ENCODE measurements at places on chromosomes 1 and 21.

- no peak for DNase-seq
These were observed 39.0 kb upstream of the GRIK3 start for GRCh38 chr1:37073152-37073853.

DNA sequence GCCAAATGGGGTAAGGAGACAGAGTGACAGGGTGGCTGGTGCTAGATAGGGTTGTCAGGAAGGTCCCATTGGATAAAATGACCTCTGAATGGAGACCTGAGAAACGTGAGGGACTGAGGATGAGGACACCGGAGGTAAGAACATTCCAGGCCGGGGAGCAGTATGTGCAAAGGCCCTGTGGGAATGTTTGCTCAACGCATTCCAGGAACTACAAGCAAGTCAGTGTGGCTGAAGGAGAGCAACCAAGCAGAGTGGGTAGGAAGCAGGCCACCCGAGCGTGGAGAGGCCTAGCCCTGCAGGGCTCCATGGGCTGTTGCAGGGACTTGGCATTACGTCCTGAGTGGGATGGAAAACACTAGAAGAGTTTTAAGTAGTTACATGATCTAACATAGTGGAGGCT is 185.6 kb downstream of the ZBTB18 start:
- no peak for DNase-seq

DNA sequence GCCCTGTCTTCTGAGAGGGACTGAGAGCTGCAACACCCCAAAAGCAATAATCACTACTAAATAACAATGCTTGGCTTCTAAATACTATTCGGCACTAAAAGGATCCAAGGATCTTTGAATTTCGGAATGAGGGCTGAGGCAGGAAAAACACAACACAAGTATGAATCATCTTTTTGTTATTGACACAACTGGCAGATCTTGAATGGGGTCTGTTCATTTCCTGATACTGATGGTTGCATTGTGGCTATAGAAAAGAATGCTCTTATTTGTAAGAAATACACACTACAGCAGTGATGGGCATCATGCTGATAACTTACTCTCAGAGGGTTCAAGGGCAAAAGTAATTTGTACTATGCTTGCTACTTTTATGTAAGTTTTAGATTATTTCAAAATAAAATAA is 149.2 kb upstream of the PLD5 start:
- no peak for DNase-seq

DNA sequence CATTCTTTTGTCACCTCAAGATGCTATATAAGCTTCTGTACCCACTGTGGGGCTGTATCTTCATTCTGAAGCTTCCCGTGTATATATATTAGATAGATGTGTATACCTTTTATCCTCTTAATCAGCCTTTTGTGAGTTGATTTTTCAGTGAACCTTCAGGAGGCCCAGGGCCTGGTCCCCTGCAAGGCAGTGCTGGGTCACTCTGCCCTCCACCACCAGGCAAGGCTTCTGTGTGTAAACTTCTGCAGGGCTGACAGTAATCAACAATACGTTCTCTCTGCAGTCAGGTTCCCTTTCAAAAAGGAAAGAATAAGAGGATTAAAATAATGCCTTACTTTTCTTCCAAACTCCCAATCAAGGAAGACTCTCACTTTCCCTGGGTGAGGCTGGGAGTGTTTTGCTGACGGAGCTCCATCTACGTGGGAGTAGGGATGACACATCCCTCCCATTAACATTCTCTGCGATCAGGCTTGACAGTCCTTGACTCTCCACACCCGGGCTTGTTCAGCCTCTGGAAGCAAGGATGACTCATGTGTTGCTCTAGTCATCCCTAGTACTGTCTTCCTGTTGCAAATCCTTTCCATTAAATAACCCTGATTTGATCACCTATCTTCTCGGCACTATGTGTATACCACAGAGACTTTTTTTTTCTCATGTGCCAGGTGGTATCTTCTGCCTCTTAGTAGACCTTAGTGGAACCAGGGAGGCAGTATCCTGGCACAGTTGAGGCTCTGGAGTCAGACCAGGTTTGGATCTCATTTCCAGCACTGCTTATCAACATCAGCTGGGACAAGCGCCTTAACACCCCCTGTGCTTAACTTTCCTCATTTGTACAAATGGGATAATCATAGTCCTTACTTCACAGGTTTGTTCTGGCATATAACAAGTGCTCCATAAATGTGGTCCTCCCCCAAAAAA is 70.3 kb upstream of the KCNK1 start:
- DNase-seq, result no peak

GRCh38 chr1:183433703-183434102 is 15.5 kb upstream of the NMNAT2 start:
- DNase-seq, result no peak

GRCh38 chr1:153360190-153360589 is 2.5 kb downstream of the S100A9 start:
- no peak for DNase-seq

- DNase-seq, result no peak
These were observed 22.2 kb downstream of the NIPAL3 start for GRCh38 chr1:24437631-24438396.

DNA sequence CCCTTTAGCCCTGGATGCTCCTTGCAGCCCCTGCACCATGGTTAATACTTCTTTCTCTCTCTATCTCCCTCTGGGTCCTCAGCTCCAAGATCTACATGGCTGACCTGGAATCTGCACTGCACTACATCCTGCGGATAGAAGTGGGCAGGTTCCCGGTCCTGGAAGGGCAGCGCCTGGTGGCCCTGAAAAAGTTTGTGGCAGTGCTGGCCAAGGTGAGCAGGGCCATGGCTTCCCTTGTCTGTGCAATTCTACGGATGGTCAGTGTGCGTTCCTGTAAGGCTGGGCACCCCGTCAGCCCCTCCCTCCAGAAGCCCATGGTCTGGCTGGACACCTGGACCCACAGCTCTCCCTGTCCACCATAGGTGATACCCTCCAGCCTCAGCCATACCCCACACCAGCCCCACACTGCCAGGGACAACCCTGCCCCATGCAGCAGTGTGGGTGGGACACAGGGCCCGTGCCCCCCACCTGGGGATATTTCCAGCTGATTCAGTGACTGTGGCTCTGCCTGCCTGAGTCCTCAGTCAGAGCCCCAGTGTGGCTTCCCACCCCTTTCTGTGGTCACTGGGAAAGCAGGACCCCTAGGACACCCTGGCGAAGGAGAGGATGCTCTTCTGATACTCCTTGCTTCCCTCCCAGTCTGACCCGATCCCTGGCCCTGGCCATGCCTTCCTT is 31.4 kb downstream of the QSOX1 start:
- no peak for DNase-seq

- no peak for DNase-seq
These were observed 105.1 kb upstream of the DPH5 start for GRCh38 chr1:101130673-101131072.

DNA sequence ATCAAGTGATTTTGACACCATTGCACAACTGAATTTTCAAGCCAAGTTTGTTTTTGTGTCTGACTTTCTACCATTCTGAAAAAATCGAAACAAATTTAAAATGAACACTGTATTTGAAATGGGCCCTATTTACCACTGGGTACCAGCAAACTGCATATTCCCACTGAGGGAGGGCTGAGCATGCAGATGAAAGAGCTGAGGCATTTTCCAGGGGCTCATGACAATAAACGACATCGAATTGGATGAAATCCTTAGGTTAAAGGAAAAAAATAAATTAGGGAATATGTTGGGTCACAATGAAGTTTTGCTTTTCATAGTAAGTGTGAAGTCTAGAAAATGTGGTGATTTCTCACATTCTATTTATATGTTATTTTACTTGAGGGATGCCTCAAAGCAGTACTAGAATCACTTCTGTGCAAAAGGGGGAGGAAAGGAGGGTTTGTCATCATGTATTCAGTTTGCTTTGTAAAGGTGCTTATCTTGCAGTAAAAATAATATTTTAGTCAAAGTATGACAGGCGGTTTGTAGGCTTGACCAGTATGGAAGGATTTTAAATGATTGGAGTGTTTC is 11.2 kb downstream of the ZBTB18 start:
- DNase-seq, result no peak

DNA sequence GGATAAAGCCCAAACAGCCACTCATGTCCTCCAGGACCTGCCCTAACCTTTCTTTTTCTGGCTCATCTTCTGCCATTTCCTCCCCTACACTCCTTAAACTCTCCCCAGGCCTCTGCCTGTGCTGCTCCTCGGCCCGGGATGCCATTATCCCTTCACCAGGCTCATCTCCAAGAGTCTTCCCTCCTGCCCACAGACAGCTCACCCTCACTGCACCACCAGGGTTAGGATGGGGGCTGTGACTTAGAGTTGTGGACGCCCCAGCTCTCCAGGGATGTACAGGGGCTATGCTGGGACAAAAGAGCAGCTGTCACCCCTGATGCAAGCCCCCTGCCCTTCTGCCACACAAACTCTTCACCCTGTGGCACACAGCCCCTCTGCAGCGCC is 32.0 kb downstream of the TTC39A start:
- DNase-seq, result no peak

- DNase-seq, result no peak
These were observed 731.4 kb downstream of the LTN1 start for GRCh38 chr21:28261298-28261697.

DNA sequence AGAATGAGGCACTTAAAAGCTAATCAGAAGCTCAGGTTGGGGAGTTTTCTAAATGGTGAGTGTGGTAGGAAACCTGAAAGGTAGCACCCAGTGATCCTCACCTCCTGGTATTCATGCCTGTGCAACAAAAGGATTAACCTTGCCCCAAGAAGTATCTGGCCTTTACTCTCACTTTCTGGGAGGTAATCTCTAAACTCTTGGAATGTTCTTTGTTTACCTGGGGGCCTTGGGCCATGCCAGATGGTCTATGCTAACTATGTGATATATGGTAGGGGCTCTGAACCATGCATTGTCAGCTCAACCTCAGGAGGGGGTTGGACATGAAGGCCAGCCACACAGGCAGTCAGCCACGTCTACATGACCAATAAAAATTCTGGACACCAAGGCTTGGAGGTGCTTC is 24.4 kb upstream of the TRIM33 start:
- DNase-seq, result no peak

DNA sequence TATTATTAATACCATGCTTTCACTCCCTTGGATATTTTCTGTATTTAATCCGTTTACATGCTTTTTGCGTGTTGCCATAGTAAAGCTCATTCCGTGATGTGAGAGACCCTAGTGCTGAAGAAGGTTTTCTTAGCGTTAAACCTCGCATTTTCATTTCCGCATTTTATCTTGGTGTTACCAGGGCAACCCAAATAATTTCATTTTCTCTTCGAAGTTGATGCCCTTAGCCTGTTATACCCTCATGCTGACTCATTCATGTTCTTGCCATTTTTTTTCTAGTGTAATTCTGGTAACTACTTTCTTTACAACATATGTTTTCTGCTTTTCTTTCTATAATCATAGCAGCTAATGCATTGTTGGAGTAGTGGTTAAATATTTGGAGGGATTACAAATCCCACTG is 37.2 kb downstream of the LRRC8C start:
- DNase-seq, result no peak

GRCh38 chr21:34619841-34620665 is 5.1 kb upstream of the RCAN1 start:
- no peak for DNase-seq

GRCh38 chr1:243575070-243575469 is 275.0 kb downstream of the AKT3 start:
- DNase-seq, result no peak

- DNase-seq, result no peak
These were observed 14.6 kb downstream of the TENT5C start for GRCh38 chr1:117620440-117620839.

- DNase-seq, result no peak
These were observed 17.5 kb downstream of the GTF2B start for GRCh38 chr1:88873737-88874349.

GRCh38 chr1:89535537-89535936 is 10.9 kb downstream of the LRRC8B start:
- DNase-seq, result no peak

GRCh38 chr1:156624814-156625435 is 5.7 kb downstream of the HAPLN2 start:
- no peak for DNase-seq

DNA sequence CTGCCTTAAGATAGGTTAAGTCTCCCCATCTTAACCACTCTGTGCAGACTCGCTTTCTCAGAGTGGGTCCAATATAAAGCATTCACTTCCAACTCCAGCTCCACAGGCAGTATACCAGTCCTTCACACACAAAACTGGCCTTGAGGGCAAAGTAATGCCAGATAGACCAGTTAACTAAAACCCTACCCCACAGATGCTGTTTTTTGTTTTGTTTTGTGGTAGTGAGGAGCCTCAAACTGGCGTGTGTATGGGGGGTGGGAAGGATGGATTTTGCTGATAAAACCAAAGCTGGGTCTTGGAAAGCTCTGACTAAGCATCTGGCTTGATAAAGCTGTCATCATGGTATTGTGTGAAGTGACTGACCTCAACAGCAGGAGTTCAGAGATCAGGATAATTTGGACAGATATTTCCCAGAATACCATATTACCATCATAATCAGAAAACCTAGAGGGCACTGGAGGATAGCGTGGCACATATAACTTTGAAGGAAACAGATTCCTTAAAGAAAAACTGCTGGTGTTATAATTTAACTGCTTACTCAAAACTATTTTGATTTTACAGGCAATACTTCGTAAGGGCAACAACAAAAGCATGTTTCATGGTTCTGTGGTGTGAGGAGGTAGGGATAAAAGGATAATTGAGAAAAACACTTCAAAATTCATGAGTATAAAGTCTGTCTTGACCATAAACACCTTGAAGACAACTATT is 29.6 kb upstream of the CPLANE2 start:
- DNase-seq, result no peak

DNA sequence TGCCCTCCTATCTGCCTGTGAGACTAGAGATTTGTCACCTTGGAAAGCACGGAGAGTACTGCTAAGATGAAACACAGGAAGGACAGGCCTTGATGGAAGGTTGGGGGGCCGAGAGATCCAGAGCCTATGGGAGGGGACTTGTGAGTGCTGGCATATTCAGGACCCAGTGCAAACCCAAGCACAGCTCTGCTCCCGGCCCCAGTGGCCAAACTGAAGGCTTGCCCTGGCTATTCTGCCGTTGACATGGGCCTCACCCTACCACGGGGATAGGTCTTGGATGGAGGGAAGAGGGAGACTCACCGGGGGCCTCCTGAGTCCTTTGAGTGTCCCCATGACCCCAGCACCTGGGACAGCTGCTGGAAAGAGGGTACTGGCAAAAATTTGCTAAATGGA is 4.6 kb upstream of the EVA1B start:
- DNase-seq, result no peak

DNA sequence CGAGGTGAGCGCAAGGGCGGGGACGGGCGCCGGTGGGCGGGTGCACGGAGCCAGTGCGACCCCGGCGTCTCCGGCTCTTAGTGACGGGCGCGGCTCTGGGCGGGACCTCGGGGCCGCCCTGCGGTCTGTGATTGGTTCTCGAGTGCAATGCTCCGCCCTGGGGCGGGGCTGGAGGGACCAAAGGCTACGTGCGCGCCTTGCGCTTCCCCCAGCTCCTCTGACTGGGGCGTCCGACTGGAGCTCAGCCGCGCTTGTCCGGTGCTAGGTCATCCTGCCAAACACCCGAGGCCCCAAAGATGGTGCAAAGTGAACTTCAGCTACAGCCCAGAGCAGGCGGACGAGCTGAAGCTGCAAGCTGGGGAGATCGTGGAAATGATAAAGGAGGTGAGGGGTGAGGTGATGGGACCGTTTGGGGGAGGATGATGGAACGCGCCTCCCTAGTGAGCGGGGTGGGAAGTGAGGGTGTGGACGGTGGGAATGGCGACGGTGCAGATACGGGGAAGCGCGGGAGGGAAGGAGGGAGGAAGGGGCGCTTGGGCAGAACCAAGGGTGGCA is 811 bp downstream of the SH3D21 start:
- peak; percentile 89 for DNase-seq

Measured in stimulated activated CD4-positive, alpha-beta T cell treated with anti-CD3 and anti-CD28 coated beads, Interleukin-1b, Interleukin-23, amount 100 ng/mL, for 1 hour (primary cell).